ENCODE measurements at places on chromosomes 5 and 9.

DNA sequence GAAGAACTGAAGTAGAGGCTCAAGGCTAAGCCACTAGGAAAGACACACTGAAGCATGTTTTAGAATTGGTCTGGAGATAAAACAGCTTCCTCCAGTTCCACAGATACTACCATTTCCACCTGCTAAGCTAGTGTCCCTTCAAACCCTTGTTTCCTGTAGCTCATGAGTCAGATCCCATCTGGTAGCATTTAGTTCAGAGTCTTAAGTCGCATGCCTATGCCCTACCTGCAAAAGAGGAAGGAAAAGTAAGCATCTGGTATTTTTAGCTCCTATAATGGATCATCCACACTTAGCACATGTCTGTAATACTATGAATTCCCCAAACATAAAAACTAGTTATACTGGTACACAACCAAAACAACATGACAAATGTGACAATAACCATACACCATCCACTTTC lies 92.1 kb downstream of the CDKN2A start:
- no peak for DNase-seq

GRCh38 chr5:142841511-142842265 lies 71.5 kb downstream of the ARHGAP26 start:
- no peak for DNase-seq

DNA sequence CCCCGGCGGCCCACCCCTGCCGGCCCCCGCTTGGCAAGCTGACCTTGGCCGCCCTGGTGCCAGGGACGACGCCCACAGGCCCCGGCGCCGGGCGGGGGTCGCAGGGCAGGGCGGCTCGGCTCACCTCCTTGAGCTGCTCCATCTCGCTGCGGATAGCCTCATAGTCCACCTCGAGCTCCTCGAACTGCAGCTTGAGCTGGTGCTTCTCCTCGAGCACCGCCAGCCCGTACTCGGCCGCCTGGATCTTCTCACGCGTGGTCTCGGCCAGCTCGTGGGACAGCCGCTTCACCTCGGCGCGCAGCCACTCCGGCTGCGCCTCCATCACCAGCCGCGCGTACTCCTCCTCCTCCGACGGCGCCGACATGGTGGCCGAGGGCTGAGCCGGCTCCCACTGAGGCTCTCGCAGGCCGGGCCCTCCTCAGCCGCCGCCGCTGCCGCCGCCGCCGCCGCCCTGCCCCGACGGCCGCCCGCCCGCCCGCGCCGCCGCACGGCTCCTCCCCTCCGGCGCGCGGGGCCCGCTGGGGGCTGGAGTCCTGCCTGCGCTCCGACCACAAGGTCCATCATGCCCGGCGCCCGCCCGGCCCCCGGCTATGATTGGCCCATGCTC lies at the start of gene BICD2:
BICD2 (minus strand) TSS at position 453 of the 607 bp plus-strand sequence; CDS start at position 364, 89 bp downstream.
- DNase-seq = no peak

GRCh38 chr5:18394443-18394804 lies 760.2 kb downstream of the TAF11L14 start:
- no peak for DNase-seq

- DNase-seq = no peak
Measured at GRCh38 chr9:74748966-74749365, 138.8 kb downstream of the TRPM6 start.

GRCh38 chr5:158992037-158992740 lies 107.5 kb downstream of the EBF1 start:
- DNase-seq = no peak

DNA sequence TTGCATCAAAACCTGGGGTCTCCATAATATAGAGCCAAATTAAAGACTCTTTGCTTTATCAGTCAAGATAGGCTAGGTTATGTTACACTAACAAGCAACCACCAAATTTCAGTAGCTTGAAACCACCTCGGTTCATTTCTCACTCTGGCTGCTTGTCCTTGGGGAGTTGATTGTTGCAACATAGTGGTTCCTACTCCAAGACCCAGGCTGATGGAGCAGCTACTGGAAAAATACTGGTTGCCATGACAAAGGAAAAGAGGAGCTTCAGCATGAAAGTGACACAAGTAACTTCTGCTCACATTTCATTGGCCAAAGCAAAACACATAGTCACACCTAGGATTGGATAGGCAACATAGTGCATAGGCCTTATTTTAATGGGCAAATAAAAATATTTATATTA lies 18.5 kb upstream of the RCL1 start:
- no peak for DNase-seq

Measured in colonic mucosa (tissue), 4 donors.